Effector memory CD8-positive, alpha-beta T cell (primary cell): ENCODE measurements at places on chromosomes 6 and 20.

DNA sequence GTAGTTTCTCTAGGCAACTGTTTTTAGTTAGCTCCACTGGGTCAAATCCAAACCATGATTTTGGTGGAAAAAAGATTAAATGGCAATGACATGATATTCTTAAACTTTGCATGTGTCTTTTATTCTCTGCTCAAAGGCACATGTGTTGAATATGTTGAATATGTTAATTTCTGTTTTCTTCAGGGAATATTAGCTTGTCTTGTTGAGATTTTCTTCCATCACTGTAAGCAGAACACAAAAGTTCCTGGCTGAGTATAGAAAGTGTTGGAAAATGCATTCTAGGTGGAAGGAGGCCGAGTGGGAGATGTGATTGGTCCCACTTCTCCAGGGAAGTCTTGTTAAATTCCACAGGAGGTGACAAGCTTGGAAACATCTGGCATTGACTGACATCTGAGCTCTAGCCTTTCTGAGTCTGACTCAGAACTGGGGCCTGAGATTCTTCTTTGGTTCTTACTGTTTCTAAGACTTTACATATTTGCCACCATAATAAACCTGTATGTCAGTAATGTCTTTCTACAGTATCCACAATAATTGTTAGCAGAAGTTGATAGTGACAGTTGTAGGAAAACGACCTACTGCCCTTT, 81.1 kb downstream of the LAMA4 start:
- peaks cover 41% of the 10 kb centered on the region for H3K27me3 ChIP-seq
- H3K4me1 ChIP-seq, result no peaks in the 10 kb centered on the region
- no peak for DNase-seq

- H3K4me1 ChIP-seq, result peaks cover 4% of the 10 kb centered on the region
- no peak overlapping the region for H3K4me3 ChIP-seq
- no peak for DNase-seq
- H3K27me3 ChIP-seq, result no peaks in the 10 kb centered on the region
- H3K36me3 ChIP-seq, result peaks cover 2% of the 10 kb centered on the region
- no peak overlapping the region for H3K27ac ChIP-seq
Observed at GRCh38 chr6:34537922-34538550, 18.1 kb downstream of the SPDEF start.

DNA sequence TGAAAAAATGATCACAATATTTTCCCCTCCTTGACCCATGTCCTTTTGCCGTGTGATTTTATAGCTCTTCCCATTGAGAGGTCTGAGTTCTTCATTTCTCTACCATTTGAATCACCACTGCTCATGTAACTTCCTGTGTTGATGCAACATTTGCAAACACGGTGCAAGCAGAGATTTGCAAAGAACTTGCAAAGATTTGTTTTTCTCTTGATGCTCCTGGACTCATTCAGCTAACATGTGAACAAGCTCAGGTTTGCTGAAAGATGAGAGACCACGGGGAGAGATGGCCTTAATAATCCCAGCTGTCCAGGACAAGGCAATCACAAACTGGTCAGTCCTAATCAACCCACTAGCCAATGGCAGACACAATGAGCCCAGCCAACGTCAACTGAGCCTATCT, 8.6 kb downstream of the VNN2 start:
- no peak overlapping the region for H3K27ac ChIP-seq
- no peak for DNase-seq
- H3K4me3 ChIP-seq, result no peak overlapping the region
- no peaks in the 10 kb centered on the region for H3K27me3 ChIP-seq
- peaks cover 42% of the 10 kb centered on the region for H3K4me1 ChIP-seq
- peaks cover 3% of the 10 kb centered on the region for H3K36me3 ChIP-seq

DNA sequence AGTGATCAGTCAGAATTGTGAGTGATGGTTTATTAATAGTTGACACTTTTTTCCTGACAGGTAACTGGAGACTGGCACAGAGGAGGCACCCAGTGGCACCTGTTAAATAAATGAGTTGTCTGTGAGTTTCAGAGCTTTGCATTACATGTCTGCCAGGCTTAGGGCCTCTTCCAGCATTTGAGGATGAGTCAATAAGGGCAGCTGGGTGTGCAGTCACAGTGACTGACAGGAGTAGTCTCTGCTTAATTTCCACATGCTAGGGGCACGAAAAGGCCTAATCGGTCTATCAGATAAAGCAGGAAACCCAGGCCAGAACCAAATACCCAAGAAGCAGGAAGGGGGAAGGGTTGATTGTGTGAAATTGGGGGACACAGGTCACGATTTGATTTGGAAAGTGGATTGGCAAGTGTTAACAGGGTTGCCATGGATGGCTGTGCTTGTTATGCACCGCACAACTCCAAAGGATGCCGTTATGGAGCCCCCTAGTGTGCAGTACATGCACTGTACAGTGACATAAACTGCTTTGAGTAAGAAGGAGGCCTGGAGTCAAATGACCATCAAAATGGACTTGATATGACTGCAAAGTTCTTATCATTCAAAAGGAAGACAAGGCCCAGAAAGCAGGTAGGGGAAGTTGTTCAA, 111.9 kb upstream of the GGTLC1 start:
- peak overlapping the region; percentile 51 for H3K27ac ChIP-seq
- H3K4me3 ChIP-seq, result no peak overlapping the region
- H3K27me3 ChIP-seq, result peaks cover 8% of the 10 kb centered on the region
- peaks cover 11% of the 10 kb centered on the region for H3K4me1 ChIP-seq

DNA sequence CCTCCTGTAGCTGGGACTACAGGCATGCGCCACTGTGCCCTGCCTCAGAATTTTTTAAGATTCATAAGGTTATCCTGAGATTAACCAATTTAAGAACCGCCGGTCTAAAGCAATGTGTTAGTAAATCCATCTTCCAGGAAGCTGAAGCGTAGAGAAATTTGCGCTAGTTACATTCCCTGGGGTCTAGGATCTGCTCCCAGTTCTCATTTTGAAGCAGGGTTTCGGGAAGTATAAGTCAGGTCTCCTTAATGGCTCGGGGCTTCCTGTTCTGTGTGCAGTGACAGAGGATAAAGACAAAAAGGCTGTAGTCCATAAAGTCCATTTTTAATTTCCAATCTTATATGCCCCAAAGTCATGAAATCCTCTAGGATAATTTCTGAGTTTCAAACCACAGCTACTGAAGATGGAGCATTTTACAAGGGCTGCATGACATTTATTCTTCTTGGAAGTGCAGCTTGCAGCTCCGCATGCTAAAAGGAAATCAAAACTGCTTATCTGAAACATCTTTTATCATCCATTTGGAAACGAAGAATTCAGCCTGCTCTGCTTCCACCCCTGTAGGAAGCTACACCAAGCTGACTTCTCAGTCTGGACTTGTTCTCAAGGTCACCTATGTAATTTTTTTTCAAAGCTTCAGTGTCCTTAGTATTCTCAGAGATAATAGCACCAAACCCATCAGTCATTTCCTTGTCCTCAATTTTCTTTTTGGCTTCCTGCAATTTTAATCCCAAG, 326.1 kb downstream of the PRL start:
- no peak overlapping the region for H3K27ac ChIP-seq
- H3K4me3 ChIP-seq, result no peak overlapping the region
- no peaks in the 10 kb centered on the region for H3K36me3 ChIP-seq
